ENCODE measurements at places on chromosomes 5 and 9.
A peak's percentile ranks its signal among the peaks of the same experiment; 100 is the strongest.

GRCh38 chr5:10498350-10498749 is 56.7 kb downstream of the ROPN1L start:
- no peak for DNase-seq

DNA sequence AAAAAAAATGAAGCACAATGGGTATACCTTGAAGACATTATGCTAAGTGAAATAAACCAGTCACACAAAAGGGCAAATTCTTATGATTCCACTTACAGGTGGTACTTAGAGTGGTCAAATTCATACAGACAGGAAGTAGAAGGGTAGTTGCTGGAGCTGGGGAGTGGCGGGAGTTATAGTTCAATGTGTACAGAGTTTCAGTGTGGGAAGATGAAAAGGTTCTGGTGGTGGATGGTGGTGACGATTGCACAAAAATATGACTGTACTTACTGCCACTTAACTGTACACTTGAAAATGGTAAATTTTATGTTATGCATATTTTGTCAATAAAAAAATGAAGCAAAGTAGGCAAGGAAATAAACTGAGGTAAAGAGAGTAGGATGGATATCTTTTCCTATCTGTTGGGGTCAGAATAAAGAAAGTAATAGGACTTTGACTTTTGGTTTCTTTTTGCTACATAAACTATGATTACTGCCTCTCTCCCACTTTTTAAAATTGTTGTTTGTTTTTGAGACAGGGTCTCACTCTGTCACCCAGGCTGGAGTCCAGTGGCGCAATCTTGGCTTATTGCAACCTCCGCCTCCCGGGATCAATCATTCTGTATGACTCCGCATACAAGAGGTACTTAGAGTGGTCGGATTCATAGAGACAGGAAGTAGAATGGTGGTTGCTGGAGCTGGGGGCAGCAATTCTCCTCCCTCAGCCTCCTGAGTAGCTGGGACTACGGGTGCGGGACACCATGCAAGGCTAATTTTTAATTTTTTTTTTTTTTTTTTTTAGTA is 4.0 kb upstream of the PSAT1 start:
- no peak for DNase-seq

- no peak for DNase-seq
Measured at GRCh38 chr5:4420177-4420576, 720.0 kb upstream of the ADAMTS16 start.

DNA sequence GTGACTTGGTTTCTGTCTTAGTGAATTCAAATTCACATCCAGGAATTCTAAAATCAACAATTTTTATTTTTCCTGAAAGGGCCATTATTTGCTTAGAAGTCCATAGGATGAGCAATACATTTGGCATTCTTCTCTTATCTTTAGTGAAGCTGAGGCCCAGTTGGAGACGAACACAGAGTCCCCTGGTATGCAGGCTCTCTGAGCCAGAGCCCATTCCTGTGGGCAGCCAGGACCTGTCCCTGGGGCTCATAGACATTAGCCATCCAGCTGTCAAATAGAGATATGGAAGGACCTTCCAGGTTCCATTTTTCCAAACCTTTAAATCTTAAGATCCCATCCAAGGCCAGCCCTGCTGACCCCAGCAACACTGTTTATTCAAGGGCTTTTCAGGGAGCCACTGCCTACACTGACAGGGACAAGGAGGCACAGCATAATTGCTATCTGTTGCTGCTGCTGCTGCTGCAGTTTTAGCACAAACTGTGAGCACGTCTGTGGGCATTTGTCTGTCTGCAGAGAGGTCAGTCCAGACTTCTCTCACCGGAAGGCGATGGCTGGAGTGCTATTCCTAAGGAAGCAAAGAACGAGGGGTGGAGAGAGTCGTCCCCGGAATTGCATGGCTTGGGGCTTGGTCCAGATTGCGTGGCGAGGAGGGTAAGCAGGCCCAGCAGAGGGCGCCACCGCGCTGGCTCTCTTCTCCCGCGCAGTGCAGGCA is 639.0 kb downstream of the CCDC171 start:
- peak; percentile 71 for DNase-seq

GRCh38 chr5:180315762-180316212 is 23.9 kb upstream of the MAPK9 start:
- DNase-seq, result no peak

GRCh38 chr9:131923132-131923671 is 156.5 kb downstream of the MED27 start:
- no peak for DNase-seq

DNA sequence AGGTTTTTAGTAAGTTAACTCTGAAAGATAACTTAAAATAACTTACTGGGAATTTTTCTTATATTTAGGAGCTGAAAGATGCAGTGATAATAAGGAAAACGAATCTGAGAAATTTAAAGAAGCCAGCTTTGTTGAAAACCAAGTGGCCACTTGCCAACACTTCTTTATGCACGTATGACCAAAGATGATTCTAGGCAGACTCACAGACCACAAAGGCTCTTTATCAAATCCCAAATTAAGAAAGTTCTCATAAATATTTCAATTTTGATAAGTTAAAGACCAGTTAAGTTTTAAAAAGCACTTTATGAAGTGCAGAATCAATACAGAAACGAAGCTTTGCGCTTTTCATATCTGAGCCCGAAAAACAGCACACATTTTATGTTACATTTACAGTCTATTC is 1.5 kb downstream of the AFF4 start:
- DNase-seq, result no peak

GRCh38 chr5:148733601-148734438 is 79.5 kb upstream of the HTR4 start:
- peak; percentile 35 for DNase-seq

DNA sequence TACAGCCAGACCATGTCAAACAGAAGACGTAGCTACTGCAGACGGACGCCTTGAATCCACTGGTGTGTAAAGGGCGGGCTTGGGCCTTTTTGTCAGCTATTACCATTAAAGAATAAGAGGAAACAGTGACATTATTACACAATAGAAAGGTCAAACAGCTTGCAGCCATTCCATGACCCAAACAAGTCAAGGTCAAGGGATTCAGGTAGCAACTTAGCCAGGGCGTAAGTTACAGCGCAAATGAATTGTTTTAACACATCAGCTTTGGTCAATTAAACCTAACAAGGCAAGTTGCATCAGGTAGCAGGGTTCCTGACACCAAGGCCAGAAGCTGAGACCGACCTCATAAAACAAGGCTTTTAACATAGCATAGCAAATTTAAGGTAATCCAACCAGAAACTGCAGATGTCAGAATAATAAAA is 15.3 kb downstream of the NFIB start:
- no peak for DNase-seq

GRCh38 chr9:101478906-101479305 is 43.3 kb upstream of the ALDOB start:
- no peak for DNase-seq

- DNase-seq, result no peak
Measured at GRCh38 chr5:16577677-16578076, 39.1 kb downstream of the RETREG1 start.

DNA sequence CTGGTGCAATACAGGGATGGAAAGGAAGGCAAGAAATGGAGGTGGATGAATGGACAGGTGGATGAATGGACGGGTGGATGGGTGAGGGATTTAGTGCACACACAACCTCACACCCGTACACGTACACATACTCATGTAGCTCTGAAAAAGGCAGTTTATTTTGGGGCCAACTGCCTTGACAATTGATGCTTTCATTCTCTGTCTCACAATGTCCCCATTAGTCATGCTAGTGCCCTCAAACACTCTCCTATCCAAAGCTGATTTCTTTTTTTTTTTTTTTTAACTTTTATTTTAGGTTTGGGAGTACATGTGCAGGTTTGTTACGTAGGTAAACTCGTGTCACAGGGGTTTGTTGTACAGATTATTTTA is 495.0 kb downstream of the DMAC1 start:
- DNase-seq, result no peak

Data from AG09309 (cell line).